PC-9 (cell line): ENCODE measurements at places on chromosomes 11 and 22. TPM values are rescaled to one million over a fixed set of nuclear protein-coding genes. Genes with fewer than 3 reads are reported as not detected.

- no peaks in the 10 kb centered on the region for H3K36me3 ChIP-seq
- H3K27ac ChIP-seq = no peak overlapping the region
- no peaks in the 10 kb centered on the region for H3K4me1 ChIP-seq
- no peak overlapping the region for H3K4me3 ChIP-seq
These were observed 749.9 kb downstream of the METTL15 start for GRCh38 chr11:28858076-28858475.

DNA sequence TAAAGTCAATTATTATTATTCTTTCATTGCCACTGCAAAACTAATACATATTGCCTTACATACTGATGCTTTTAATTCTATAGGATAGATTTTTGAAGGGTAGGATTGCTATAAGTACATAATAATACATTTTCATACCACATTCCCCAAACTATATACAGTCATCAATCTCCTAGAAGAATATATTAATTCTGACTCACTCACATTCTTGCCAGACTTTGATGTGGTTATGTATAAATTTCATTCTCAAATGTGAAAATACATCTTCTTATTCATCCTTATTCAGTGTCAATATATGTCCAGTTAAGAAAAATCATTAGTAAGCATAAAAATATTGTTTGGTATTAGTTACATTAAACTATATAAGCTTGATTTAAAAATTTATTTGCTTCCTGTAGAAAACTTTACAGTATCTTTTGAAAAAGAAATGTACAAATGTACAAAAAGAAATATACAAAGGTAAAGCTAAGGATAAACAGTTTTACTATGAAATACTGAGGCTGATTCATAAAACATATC, 458.8 kb upstream of the CNTN5 start:
- no peak overlapping the region for H3K27ac ChIP-seq
- no peaks in the 10 kb centered on the region for H3K36me3 ChIP-seq
- no peak overlapping the region for H3K4me3 ChIP-seq
- DNase-seq = no peak
- no peaks in the 10 kb centered on the region for H3K27me3 ChIP-seq

Gene LMNTD2
- 12.8 and 16.3 TPM in 2 replicates for total RNA-seq

DNA sequence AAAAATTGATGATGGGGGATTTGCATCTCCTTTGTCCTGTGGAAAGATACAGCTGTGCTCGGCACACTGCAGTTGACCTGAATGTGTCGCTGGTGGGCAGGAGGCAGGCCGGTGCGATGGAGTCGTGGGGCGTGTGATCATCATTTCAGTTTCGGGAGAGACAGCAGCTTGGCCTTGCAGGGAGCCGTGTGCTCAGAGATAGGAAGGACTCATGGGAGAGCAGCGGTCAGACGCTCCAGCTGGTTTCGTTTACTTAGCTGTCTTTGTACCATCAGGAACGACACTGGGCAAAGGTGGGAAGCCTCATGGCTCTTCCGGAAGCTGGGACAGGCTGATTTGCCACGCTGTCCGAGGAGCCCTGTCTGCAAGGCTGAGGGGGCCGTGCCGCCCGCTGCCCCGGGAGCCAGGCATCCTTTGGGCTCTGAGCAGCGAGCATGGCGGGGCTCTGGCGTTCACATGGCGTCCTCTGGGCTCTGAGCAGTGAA, 32.7 kb downstream of the GRAMD4 start:
- H3K4me1 ChIP-seq = no peaks in the 10 kb centered on the region
- H3K27me3 ChIP-seq = no peaks in the 10 kb centered on the region
- H3K36me3 ChIP-seq = no peaks in the 10 kb centered on the region

GRCh38 chr11:86948733-86949132, 6.5 kb downstream of the FZD4 start:
- no peaks in the 10 kb centered on the region for H3K4me1 ChIP-seq
- H3K36me3 ChIP-seq = no peaks in the 10 kb centered on the region
- no peaks in the 10 kb centered on the region for H3K27me3 ChIP-seq
- DNase-seq = no peak
- no peak overlapping the region for H3K27ac ChIP-seq
- no peak overlapping the region for H3K4me3 ChIP-seq

Gene WBP2NL
- 7.1 and 12.2 TPM in 2 replicates for total RNA-seq
